CD4-positive, alpha-beta memory T cell (primary cell): ENCODE measurements at places on chromosomes 11 and 22.

DNA sequence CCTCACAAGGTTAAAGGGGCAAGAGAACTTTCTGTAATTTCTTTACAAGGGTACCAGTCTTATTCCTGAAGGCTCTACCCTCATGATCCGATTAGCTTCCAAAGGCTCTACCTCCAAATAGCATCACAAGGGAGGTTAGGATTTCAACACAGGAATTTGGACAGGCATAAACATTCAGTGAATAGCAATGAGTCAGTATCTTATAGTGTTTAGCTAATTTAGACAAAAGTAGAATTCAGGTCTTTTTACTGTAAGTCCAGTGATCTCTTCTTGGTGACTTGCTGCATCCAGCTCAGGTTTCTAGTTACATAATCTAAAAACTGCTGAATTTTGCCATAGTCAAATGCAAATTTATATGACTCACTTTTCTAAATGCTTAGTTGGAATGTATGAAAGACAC, 1995.6 kb upstream of the RAG2 start:
- no peak overlapping the region for H3K4me3 ChIP-seq
- H3K27me3 ChIP-seq: no peaks in the 10 kb centered on the region
- H3K4me1 ChIP-seq: no peaks in the 10 kb centered on the region

DNA sequence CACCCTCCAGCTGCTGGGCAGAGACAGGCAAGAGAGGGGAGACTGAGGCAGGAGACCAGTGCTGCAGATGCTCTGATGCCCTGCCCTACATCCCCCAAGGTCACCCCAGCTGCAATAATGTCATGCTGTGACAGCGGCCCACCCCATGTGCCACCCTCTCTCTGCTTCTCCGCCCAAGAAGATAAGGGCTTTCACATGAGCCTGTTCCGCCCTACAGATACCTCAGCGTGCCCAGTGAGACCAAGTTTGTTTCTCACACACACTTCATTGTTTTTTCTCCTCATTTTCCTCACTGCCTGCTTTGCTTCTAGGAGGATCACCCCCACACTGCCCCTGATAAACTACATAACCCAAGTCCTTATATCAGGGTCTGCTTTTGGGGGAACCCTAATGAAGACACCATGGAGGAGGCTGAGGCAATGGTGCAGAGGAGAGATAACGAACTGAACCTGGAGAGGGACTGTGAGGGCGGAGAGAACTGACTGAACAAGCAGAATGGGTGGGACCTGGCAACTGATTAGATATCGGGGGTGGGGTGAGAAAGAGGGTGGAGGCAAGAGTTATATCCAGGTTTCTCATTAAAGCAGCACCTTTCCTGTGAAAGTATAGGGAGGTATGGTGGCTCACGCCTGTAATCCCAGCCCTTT, 37.5 kb upstream of the TSKU start:
- no peak for DNase-seq
- no peak overlapping the region for H3K27ac ChIP-seq
- H3K4me1 ChIP-seq: no peaks in the 10 kb centered on the region
- no peaks in the 10 kb centered on the region for H3K36me3 ChIP-seq

GRCh38 chr11:13348305-13348704, 70.7 kb downstream of the BMAL1 start:
- DNase-seq: no peak
- peaks cover 20% of the 10 kb centered on the region for H3K4me1 ChIP-seq
- H3K27me3 ChIP-seq: no peaks in the 10 kb centered on the region
- H3K4me3 ChIP-seq: no peak overlapping the region

- H3K4me1 ChIP-seq: peaks cover 35% of the 10 kb centered on the region
- DNase-seq: peak; percentile 30
- peaks cover 22% of the 10 kb centered on the region for H3K27me3 ChIP-seq
- H3K27ac ChIP-seq: no peak within 1 kb of the TSS
- peak within 1 kb of the TSS; percentile 26 for H3K4me3 ChIP-seq
Measured at GRCh38 chr11:76206327-76207081, at the start of gene WNT11. TSS of gene WNT11 (minus strand) at chr11:76206502. CDS start at chr11:76206407, 95 bp downstream.

DNA sequence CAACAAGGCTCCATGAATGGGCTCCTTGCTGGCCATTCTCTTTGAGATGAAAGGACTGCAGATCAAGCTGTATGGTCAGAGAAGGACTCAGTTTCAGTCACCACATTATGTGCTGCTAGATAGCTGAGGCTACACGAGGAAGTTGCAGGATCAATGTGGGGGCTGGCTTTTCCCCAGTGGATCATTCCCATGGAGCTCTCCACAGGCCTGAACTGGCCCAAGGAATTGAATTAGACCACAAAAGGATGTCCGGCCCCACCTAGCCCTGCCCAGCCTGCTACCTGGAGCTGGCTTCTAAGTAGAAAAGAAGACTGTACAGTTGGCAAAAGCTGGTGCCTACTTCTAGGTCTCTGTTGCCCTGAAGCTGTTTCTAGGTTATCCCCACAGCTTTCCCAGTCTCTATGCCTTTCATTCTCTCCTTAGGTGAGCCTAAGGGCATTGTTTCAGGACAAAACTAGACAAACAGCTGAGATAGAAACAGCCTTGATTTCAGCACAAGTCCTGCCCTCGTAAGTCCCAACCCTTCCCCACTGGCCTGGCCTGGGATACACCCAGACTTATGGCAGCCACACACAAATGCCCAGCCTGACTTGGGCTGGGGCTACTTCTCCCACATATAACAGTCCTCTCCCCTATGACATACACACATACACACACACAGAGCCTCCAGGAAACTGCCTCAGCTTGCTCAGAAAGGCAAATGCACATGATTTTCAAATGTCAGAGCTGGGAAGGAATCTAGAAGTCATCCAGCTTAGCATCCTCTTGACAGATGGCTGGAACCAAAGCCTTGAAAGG, 129.1 kb upstream of the NCAM1 start:
- no peaks in the 10 kb centered on the region for H3K27me3 ChIP-seq
- H3K4me1 ChIP-seq: no peaks in the 10 kb centered on the region
- no peak overlapping the region for H3K4me3 ChIP-seq

DNA sequence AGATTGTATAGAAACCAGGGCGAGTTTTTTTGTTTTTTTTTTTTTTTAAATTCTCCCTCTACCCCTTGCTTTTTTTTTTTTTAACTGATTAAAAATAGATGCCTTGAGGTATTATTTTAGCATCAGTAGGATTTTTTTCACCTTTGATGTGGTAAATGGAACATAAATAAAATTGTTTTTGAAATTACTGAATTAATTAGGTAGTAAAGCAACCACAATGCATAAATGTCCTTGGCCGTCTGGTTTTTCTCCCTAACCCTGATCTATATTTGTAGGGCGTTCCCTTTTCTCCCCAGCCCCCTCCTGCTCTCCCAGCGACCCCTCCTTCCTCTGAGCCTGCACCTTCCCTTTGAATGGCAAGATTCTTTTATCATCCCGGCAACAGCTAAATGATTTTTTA, 107.8 kb downstream of the ZBTB16 start:
- H3K27ac ChIP-seq: no peak overlapping the region
- DNase-seq: no peak
- H3K36me3 ChIP-seq: no peaks in the 10 kb centered on the region
- no peaks in the 10 kb centered on the region for H3K27me3 ChIP-seq
- no peak overlapping the region for H3K4me3 ChIP-seq

GRCh38 chr22:26888887-26889286, 231.5 kb downstream of the MIAT start:
- H3K4me1 ChIP-seq: no peaks in the 10 kb centered on the region
- H3K36me3 ChIP-seq: no peaks in the 10 kb centered on the region
- no peak overlapping the region for H3K27ac ChIP-seq
- H3K4me3 ChIP-seq: no peak overlapping the region

- no peaks in the 10 kb centered on the region for H3K27me3 ChIP-seq
- H3K36me3 ChIP-seq: no peaks in the 10 kb centered on the region
- H3K4me3 ChIP-seq: no peak overlapping the region
- no peak for DNase-seq
Measured at GRCh38 chr11:4682623-4683419, 14.8 kb downstream of the OR51E2 start.

DNA sequence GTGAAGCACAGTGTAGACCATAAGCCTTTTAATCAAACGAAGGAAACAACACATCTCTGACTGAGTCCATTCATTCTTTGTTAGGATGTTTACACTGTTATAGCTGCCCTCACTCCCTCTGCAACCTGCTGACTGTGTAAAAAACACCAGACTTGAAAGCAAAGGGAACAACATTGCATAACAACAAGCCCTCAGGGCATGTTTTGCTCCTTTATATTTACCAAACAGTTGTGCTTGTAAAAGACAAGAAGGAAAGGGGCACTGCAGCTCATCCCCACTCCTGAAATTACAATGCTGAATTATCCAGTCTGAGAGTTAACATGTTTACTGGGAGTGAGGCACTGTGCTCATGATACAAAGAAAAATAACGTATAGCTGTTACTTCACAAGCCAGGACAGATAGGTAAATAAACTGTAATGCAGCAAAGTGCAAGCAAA, 46.4 kb downstream of the RAB30 start:
- H3K27ac ChIP-seq: no peak overlapping the region
- DNase-seq: no peak
- H3K4me3 ChIP-seq: no peak overlapping the region

GRCh38 chr11:57546869-57547475, 9.6 kb downstream of the SMTNL1 start:
- DNase-seq: no peak
- no peak overlapping the region for H3K27ac ChIP-seq
- no peaks in the 10 kb centered on the region for H3K27me3 ChIP-seq
- peaks cover 21% of the 10 kb centered on the region for H3K36me3 ChIP-seq
- H3K4me3 ChIP-seq: no peak overlapping the region
- no peaks in the 10 kb centered on the region for H3K4me1 ChIP-seq

DNA sequence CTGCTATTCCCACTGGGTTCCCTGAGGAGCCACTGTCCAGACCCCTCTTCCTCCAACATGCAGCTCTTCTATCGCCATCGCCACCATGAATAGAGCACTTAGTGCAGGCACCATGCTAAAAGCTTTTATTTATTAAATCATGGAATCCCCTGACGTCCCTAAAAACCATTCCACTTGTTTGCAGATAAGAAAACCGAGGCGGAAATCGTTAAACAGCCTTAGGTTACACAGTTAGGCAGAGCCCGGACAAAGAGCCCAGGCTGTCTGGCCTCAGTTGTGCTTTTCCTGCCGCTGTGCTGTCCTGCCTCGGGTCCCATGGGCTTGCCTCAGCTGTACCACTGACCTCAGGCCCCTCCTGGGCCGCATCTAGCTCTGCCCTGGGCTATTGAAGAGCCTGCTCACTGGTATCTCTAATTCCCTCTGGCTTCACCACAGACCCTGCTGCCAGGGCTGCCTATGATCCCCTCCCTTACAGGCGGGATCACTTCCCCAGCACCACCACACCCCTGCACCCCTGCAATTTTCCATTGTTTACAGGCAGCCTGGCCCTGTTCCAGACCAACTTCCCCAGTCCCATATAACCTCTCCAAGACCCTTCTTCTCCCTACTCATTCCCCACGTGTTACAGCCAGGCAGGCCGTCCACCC, 13.0 kb upstream of the TUB start:
- no peaks in the 10 kb centered on the region for H3K4me1 ChIP-seq
- no peak overlapping the region for H3K27ac ChIP-seq
- H3K36me3 ChIP-seq: no peaks in the 10 kb centered on the region
- no peak for DNase-seq

GRCh38 chr22:33666961-33667619, 253.2 kb downstream of the LARGE1 start:
- H3K27me3 ChIP-seq: no peaks in the 10 kb centered on the region
- H3K36me3 ChIP-seq: no peaks in the 10 kb centered on the region
- no peak overlapping the region for H3K4me3 ChIP-seq
- H3K4me1 ChIP-seq: no peaks in the 10 kb centered on the region

DNA sequence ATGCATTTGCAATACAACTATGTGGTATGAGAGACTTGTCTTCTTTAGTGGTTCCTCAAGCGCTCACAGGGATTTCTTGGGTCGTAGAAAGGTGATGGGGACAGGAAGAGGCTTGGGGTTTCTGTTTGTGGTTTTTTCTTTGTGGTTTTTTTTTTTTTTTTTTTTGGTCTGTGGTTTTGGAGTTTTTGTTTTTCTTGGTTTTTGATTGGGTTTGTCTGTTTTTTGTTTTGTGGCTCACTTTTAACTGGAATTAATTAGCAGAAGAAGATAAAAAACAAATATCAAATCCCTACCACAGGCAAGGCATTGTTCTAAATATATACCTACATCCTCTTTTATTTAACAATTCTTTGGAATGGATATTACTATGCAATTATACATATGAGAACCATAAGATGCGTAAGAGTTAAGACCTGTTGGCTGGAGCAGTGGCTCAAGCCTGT, 5.5 kb downstream of the TTC28 start:
- H3K27me3 ChIP-seq: peaks cover 36% of the 10 kb centered on the region
- no peak overlapping the region for H3K27ac ChIP-seq
- H3K36me3 ChIP-seq: no peaks in the 10 kb centered on the region
- no peak overlapping the region for H3K4me3 ChIP-seq
- peak; percentile 72 for DNase-seq
- H3K4me1 ChIP-seq: peaks cover 36% of the 10 kb centered on the region

DNA sequence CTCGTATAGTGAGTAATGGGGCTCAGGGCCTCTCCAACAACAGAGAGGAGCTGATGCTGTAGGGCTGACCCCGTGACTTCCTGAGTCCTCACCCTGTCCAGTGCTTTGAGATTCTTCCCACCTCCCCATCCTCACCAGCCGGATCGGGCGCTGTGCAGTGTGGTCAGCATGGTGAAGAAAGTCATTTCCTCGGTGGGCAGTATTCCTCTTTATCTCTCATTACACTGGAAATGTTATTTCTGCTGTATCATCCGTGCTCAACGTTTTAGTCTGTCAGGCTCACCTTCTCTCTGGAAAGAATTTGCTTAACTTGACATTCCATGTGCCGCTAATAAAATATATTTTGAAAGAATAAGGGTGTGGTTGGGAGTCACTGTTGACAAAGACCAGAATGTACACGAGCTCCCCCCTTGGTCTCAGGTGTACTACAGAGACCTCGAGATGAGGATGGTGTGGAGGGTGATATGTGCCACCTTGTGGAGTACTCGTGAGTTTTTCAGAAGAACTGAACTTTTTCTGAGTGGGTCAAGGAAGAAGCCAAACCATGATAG, 25.7 kb upstream of the SCGB1A1 start:
- H3K27me3 ChIP-seq: no peaks in the 10 kb centered on the region
- no peak overlapping the region for H3K27ac ChIP-seq
- peaks cover 14% of the 10 kb centered on the region for H3K4me1 ChIP-seq
- no peak overlapping the region for H3K4me3 ChIP-seq

GRCh38 chr11:88277349-88277915, 60.1 kb downstream of the CTSC start:
- no peaks in the 10 kb centered on the region for H3K36me3 ChIP-seq
- no peak overlapping the region for H3K27ac ChIP-seq
- no peaks in the 10 kb centered on the region for H3K27me3 ChIP-seq
- no peak overlapping the region for H3K4me3 ChIP-seq

GRCh38 chr22:27452922-27453321, 348.6 kb downstream of the MN1 start:
- no peaks in the 10 kb centered on the region for H3K27me3 ChIP-seq
- no peak overlapping the region for H3K4me3 ChIP-seq
- no peak overlapping the region for H3K27ac ChIP-seq
- H3K36me3 ChIP-seq: no peaks in the 10 kb centered on the region
- H3K4me1 ChIP-seq: no peaks in the 10 kb centered on the region
- no peak for DNase-seq
